ENCODE measurements at places on chromosomes 4 and X.

GRCh38 chrX:154040863-154041262 is 21.2 kb upstream of the IRAK1 start:
- DNase-seq, result no peak

DNA sequence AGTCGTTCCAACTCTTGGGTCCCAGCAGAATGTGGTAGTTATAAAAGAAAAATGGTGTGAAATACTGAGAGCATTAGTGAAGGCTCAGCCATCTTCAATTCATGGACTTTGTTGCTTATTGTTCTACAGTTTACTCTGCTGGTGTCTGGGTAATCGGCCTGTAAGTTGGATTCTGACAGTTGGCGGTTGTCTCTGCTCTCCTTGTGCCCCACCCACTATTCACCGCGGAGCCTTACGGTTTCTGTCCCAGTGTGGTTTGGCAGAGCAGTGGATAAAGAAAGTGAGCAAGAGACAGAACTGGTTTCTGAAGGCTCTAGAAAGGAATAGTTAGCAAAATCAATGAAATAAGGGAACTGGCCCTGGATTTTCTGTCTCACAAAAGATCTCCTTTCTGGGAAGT is 9.1 kb downstream of the LONRF3 start:
- no peak for DNase-seq

DNA sequence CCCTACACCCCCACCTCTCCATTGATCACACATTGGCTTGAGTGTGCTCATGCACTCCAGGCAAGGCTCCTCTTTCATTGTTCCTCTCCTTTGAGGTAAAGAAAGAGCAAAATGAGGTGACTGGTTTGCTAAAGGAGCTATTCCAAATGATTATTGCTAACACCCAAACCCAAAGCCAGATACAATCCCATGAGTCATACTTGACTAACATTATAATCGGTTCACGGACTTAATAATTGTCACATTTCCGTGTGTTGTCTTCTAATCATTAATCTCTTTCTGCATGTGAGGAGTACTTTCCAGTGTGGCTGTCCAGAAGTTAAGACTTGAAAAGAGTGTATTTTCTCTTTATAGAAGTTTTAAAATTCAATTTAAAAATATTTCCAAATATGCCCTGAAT is 174.3 kb upstream of the SFRP2 start:
- no peak for DNase-seq

DNA sequence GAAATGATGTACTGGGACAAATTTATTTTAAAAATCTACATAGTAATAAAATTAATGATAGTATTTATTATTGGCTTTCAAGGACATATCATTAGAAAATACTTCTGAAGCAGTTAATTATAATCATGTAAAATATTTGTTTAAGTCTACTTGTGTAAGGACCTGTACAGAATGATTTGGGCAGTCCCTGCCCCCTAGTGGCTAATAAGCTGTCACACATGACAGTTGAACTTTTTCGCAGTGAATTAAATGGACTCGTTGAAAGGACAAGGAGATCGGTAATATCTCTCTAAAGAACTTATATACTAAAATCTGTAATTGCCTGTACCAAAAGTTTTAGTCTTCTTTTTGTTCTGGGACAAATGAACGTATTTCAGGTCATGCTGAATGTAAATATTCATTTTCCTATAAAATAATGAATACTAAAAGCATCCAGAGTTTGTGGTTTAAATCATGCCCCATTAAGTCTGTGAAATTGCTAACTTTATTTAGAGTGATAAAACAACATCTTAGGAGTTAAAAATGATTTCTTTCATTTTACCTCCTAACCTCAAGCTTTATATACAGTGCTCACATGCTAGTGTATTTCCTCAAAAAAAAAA is 13.6 kb downstream of the EXOC1 start:
- no peak for DNase-seq

GRCh38 chr4:187149229-187149945 is 425.7 kb upstream of the FAT1 start:
- DNase-seq, result no peak

DNA sequence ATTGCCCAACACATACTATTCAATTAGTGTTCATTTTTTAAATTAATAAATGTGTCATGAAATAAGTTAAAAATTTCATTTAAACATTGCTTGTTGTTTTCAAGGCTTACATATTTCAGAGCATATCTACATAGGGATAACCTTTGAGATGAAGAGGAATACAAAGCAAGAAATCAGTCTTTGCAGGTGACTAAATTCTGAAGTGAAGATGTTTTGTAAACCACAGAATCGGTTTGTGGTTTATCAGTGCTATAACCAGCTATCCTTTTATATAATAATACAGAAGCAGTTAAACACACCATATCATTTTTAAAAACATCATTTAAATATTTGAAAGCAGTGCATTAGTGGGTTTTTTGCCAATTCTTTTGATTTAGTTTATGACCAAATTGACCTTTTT is 26.9 kb downstream of the FAM241A start:
- DNase-seq, result no peak

DNA sequence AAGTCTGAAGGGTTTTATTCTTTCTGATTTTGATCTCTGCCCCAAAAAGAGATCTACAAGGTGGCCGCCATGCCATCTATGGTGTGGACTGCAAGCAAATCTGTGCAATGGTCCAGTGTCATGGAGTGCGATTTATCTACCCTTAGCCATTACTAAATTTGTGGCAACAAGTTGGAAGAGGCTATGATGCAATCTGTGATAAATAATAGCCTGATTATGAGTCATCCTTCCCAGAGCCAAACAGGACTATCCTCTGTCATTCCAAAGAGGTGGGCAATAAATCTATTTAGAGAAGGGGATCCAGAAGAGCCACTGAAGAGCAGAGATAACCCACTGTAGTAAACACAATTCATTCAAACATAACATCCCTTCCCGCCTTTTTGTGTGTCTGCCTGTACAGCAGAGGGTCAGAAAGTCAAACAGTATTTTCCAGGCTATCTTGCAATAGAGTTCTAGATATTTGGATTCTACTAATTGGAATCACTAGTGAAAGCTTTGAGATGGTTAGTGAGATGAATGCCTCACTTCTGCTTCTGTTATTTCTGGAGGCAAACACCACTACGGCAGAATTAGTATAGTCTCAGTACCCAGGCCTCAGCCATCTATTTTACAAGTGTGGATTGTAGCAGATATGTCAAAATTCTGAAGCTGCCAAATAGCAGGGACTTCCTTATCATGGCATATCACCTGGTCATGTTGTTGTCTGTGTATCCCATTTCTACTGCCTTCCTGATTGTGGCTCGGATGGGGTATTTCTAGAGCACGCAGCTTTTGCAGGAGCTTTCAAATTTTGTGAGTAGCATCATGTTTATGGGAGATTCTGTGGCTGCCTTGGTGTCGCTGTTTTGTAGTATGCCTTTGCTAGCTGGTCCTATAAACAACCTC is 192.0 kb downstream of the SMIM20 start:
- no peak for DNase-seq

DNA sequence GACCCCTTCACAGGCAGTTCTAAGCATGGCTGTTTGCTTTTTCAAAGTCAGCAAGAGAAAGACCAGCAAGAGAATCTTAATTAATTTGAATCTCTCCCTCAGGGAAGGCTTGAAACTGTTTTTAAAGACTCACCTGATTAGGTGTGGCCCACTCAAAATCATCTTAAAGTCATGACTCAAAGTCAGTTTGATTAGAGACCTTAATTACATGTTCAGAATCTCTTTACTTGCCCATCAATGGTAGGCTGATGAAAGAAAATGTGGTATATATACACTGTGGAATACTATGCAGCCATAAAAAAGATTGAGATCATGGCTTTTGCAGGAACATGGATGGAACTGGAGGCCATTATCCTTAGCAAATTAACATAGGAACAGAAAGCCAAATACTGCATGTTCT is 247.5 kb upstream of the PRKX start:
- DNase-seq, result no peak

DNA sequence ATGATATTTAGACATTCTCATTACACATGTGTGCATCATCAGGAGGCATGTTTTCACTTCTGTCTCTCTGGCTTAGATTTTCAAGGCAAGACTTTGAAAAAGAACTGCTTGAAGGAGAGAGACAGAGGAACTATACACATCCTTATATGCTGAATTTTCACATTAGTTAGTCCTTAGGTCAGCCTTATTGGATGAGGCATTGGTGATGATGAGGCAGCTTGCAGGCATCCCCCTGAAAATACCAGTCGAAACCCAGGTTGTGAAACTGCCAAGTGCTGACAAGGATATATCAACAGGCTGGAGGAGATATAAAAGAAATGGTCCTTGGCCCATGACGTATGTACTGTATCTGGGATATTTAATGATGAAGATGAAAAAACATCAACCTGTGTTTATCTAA is 297.2 kb upstream of the AADAT start:
- no peak for DNase-seq

DNA sequence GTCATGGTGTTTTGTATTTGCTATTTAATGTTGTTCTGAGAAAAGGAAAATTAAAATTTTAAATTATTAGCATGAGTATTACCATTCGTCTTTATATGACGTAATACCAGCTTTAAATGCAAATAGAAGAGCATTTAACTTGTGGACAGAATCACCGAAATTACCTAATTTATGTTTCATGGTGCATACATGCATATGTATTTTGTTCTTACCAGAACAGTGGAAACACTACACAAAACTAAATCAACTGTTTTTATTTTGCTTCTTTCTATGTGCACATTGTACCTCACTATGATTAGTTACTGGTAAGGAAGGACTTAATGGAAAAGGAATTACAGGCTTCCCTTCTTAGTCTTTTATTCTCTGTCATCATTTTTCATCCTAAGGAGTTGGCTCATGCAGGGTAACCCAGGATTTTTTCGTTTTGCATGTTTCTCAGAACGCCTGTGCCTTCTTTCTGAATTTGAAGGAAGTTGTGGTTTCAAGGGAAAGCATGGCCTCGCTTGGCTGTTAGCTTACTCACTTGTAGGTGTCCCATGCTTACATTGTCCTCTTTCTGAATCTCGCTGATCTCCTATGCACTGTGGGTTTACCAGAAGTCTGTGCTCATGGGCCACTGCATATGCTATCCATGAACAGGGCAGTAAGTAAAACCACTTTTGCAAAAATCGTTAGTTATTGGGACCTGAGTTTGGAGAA is 300.0 kb upstream of the PUDP start:
- no peak for DNase-seq

- DNase-seq, result no peak
Measured at GRCh38 chr4:60913671-60914070, 286.5 kb upstream of the ADGRL3 start.

- DNase-seq, result no peak
Measured at GRCh38 chrX:5458300-5458842, 770.3 kb downstream of the NLGN4X start.

DNA sequence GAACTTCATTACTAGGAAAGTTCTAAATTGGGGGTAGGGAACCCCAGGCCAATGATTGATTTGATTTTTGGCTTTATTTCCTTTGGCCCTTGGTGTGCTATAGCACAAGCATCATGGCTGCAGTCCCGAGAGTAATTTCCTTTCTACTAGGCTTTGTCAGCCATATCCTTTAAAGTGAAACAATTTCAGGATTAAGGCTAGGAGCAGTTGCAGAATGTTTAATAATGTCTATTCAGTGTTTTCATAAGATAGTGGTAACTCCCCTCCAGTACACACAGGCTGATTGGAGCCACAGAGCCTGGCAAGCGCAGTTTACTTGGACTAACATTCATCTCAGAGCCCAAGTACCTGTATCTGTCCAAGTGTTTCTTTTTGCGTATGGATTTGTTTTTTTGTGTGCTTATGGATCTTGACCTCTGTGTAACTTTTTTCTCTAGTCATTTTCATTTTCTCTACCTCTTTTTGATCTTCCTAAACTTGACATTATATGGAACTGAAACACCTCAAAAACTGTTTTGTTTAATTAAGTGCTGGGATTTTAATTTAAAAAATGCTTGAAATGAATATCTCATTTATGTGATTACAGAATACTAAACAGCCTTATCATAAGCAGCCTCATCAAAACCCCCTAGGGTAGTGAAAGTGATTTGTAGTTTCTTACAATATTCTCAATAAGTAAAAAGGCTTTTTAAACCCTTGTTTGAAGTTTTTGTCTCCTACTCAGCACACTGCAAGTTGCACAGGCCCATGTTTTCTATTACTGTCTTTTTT is 7.5 kb downstream of the STIM2 start:
- no peak for DNase-seq

GRCh38 chr4:137661693-137662092 is 129.4 kb upstream of the PCDH18 start:
- no peak for DNase-seq

DNA sequence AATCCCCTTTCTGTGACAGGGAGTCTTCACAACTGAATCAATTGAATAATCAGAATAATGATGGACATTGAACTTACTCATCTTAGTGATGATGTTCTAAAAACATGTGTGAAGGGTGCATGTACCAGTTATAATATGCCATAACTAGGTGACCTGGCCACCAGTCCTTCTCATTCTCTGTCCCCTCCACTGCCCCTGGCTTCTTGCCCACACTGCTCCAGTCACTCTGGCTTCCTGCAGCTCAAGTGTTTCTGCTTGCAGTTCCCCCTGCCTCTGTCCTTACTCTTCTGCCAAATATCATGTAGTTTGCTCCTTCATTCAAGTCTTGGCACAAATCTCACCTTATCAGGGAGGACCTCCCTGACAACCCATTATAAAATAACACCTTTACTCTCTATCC is 168.1 kb upstream of the SLC7A11 start:
- no peak for DNase-seq

DNA sequence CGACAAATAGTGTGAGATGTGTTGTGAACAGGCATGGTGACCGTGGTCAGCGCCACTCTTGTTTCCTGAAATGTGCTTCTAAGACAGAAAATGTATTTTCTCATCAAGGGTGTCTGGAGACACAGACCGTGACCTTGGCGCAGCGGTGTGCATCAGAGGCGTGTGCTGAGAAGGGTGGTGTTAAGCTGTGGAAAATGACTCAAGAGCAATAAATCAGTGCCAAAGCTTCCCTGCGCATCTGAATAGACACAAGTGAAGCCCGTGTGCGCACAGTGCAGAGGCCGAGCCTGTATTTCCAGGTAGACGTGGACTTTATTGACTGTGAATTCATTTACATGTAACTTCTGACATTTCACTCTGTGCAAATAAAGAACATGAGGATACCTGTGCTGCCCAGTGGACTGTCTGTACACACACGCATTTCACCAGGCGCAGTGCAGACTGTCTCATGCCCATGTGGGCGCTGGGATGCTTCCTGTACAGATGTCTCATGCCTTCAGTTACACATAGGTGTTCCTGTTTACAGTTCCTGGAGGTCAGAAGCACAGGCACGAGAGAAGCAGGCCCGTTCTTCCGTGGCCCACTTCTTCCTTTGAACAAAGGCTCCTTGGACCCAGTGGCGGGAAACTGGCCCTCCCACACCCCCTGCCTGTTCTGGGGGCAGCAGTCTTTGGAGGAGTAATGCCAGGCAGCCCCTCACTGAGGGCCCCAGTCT is 31.9 kb downstream of the NSG1 start:
- no peak for DNase-seq

Data from effector CD8-positive, alpha-beta T cell (primary cell).